ENCODE measurements at places on chromosomes 12 and 14.

GRCh38 chr14:57254884-57255283 lies 13.8 kb downstream of the EXOC5 start:
- DNase-seq: no peak

GRCh38 chr12:63814146-63814772 lies 30.2 kb upstream of the SRGAP1 start:
- DNase-seq: no peak

GRCh38 chr12:62801796-62802195 lies 133.2 kb downstream of the PPM1H start:
- no peak for DNase-seq

- DNase-seq: no peak
These were observed 140.3 kb upstream of the SFSWAP start for GRCh38 chr12:131570596-131570995.

GRCh38 chr12:113361574-113362370 lies 3.4 kb downstream of the PLBD2 start:
- no peak for DNase-seq

Data from CD4-positive, alpha-beta T cell treated with Interferon alpha-2 for 1 hour (primary cell).